Calu3 (cell line): ENCODE measurements at places on chromosomes 6 and 20. TPM values are rescaled to one million over a fixed set of nuclear protein-coding genes. Genes with fewer than 3 reads are reported as not detected.

- peak; percentile 36 for DNase-seq
Measured at GRCh38 chr6:7052443-7053011, 55.2 kb upstream of the RREB1 start.

Gene VSTM2L
- total RNA-seq, result 0.71 and 2.8 TPM in 2 replicates

- no peak for DNase-seq
Measured at GRCh38 chr6:90953405-90954161, 366.7 kb upstream of the MAP3K7 start.

- no peak for DNase-seq
Measured at GRCh38 chr20:38114353-38114791, 50.7 kb downstream of the TGM2 start.

Gene C6orf141
- total RNA-seq, result 60.9 and 74.2 TPM in 2 replicates

DNA sequence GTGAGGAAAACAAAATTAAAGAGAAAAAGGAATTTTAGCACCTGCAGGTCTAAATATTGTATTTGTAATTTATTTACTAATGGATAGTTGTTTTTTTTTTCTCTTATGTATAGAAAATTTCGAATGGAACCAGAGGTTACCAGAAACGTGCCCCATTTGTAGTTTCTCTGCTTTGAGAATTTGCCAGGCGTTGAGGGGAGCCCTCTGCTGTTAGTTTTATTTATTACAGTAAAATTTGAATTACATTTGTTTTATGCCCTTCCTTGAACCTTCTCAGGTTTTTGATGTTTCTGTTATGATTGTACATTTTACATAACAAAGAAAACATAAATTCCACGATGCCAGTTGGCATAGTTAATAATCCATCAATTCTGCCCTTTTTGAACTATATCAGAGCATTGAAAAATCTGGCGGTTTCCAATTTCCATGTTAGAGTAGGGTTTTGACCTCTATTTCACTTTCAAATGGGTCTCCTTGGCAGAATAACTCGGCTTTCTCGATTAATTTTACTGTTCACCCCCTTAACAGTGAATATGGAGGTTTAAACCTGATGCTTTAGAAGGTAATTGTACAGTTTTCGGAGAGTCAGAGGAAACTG lies 35.1 kb upstream of the RFPL4B start:
- no peak for DNase-seq
